CD4-positive, alpha-beta T cell treated with Interleukin-6 for 4 hours (primary cell): ENCODE measurements at places on chromosomes 16 and 17.

DNA sequence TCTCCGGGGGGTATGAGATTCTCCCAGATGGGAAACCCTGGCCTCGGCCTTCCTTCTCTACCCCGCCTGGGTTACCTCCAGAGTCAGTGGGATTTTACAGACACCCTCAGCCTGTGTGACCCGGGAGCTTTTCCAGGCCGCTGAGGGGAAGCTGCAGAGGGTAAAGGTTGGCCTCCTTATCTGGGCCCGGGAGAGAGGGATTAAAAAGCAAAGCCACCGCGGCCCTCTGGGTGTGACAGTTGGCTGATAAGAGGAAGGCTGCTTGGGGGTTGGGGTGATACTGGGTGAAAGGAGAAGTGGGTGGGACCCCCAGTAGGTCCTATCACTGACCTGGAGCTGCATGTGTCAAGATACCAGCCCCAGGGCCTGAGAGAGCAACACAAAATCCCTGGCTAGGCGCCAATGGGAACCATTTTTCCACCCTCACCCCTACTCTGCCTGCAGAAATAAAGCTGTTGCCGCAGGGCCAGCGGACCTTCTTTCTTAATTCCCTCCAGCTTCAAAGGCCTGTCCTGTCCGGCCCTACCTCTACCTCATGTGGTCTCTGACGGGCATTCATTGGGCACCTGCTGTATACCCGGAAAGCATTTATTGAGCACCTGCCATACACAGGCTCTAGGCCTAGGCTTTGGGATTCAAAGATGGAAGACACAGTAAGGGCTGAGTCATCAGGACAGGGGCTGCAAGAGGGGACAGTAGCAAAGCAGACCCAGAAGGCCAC, 77.6 kb upstream of the GSE1 start:
- DNase-seq = no peak

- DNase-seq = no peak
Observed at GRCh38 chr17:62625184-62625869, 2.1 kb upstream of the MRC2 start.

- no peak for DNase-seq
Observed at GRCh38 chr17:27461192-27461859, 5.1 kb downstream of the KSR1 start.

DNA sequence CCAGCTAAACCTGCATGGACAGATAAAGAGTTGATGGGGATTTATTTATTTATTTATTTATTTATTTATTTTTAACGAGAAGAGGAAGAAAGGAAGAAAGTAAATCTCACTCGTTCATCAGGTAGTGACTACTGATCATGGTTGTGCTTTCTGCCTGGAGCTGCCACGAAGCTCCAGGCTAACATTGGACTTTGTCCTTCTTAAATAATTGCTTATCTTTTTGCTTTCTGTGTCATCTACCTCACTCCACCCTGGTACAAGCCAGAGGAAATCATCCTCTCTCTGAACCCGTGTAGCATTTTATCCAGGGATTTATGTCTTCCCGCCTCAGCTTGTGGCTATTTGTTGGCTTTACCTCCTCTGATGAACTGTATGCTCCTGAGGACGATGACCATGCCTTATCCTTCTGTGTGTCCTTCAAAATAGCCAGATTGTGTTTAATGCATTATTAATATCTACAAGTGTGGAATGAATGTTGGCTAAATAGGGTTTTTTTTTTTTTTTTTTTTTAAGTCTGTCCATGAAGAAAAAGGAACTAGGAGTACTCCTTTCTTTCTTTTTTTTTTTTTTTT, 8.0 kb upstream of the SLC12A3 start:
- no peak for DNase-seq

DNA sequence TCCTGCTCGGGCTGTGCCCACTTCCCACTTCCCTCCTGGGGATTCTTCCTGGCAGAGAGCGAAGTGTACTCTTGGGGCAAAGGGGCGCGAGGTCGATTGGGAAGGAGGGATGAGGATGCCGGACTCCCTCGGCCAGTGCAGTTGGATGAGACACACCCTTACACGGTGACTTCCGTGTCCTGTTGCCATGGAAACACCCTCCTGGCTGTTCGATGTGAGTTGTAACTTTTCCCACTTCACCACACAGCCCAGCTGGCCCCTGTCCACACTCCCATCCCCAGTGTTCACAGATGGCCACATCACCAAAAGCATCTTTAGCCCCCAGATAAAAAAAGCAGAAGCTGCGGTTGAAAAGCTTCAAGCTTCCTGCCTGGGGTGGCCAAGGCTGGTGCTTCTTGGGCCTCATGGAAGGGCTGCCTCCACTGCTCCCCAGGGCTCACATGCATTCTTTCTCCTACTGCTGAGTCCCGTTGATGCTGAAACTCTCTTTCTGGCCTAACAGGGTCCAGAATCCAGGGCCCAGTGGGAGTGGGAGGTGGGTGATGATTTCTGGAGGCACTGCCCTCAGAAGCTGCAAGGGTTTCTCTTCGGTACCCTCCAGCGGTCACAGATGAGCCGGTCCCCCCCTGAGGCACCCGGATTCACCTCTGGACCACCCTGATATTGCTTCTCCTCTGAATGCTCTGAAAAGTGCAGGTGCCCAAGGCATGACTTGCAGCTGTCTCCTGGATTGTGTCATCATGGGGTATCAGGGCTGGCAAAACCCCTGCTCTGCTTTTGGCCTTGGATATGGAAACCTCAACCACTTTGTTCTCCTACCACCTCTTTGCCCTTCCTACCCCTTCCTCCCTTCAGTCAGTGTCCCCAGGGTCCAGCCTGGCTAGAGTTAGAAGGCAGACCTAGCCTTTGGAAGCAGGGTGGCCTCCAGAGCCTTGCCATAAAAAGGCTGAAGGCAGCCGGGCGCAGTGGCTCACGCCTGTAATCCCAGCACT, 2.2 kb upstream of the TRAF4 start:
- no peak for DNase-seq
